ENCODE measurements at places on chromosomes 2 and 18.

GRCh38 chr2:237441605-237442274, 27.8 kb upstream of the COL6A3 start:
- no peak for DNase-seq

DNA sequence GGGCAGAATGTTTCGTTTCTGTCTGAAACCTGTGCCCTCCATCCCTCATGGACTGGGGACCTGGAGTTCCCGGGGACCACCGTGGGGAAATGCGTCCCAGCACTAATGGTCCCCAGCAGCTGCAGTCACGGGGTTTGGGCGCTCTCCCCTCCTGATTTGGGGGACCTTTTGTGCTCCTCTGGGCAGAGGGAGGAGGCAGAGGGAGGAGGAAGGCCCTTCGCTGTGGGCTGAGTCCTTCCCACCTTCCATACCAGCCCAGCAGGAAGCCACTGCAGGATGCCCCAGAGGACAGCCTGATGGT, 3.2 kb downstream of the GPR35 start:
- no peak for DNase-seq

GRCh38 chr2:70330476-70330875, 28.6 kb upstream of the FAM136A start:
- no peak for DNase-seq

- DNase-seq, result no peak
Observed at GRCh38 chr2:230412371-230412711, 3.7 kb upstream of the SP100 start.

GRCh38 chr2:45072064-45072861, 63.0 kb upstream of the SIX2 start:
- DNase-seq, result no peak

- DNase-seq, result no peak
Observed at GRCh38 chr2:37507703-37508102, 163.3 kb downstream of the QPCT start.

DNA sequence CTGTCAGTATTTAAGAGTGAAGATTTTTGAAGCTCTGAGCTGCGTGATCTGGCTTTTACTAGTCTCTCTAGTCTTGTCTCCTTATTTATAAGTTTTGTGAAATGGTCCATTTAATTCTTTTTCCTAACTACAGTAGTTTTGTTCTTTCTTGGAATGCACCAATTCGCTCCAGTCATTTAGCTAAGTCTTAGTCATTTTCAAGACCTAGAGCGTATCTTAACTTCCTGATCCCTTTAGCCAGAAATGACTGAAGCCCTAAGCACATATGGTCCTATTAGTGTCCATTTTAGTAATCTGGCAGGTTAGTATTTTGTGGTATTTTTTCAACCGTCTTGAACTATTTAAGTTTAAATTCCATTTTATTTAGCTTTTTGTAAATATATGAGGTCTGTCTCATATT, 3.6 kb downstream of the BIRC6 start:
- no peak for DNase-seq

- no peak for DNase-seq
Observed at GRCh38 chr18:77141401-77142118, 9.0 kb upstream of the MBP start.

- DNase-seq, result no peak
Observed at GRCh38 chr2:19228715-19229114, 129.7 kb downstream of the OSR1 start.

- DNase-seq, result no peak
Observed at GRCh38 chr18:68564351-68564750, 150.6 kb downstream of the TMX3 start.

DNA sequence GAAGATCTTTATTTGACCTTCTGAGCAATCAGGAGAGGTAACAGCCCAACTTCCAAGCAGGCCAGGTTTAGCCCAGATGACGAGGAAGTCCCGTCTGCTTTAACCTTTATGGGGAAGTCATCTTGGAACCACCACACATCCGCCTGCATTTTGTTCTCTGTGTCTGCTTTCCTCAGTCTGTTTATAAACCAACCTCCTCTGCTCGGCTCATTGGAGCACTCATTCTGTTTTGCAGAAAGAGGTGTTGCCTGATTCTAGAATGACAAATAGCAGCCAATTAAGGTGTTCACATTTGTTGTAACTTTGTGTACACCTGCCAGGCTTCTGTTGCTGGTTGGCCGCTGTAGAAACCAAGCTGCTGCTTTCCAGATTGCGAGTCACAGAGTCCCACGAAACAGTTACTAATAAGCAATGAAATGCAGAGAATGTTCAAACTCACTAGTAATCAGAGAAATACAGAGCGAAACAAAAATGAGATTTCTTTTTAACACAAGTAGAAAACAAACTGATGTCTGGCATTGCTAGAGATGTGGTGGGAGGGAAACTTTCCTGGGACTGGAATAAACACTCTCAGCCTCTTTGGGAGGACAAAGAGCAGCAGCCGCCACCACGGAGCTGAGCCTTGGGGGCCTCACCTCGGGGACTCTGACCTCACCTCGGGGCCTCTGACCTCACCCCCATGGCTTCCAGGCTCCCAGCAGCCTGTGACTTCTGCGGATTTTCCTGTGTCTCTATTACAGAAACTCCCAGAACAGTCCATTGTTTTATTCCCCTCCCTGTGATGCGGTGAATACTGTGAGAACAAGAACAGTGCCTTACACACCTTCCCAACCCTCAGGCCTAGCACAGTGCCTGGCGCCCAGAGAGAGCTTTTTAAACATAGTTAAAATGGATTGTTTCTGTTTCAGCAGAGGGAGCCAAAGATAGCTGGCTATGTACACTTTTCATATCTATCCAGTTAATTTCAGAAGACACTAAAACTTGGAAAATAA, 64.0 kb downstream of the MBP start:
- DNase-seq, result no peak

GRCh38 chr2:202327858-202328257, 48.3 kb upstream of the BMPR2 start:
- DNase-seq, result no peak

DNA sequence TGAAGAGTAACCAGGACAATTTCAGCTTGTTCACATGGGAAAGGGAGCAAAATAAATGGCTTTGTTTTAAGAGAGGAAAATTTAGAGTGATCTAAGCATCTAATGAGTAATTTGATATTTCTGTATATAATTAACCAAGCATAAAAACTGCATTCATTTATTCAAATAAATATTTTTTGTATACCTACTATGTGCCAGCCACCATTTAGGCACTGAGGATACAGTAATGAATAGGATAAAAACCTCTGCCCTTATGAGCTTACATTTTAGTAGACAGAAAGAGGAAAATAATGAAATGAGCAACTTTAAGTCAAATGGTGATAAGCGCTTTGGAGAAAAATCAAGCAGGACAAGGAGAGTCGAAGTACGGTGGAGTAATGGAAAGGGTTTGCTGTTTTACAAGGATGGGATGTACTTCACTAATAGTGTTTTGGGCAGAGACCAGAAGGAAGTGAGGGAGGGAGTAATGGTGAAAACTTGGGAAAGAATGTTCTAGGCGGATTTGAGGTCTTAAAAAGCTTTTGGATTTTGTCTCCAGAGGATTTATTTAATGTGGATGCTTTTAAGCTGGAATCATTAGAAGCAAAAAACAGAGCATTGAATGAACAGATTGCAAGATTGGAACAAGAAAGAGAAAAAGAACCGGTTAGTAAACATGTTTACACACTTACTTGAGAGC, 17.4 kb downstream of the NDC80 start:
- no peak for DNase-seq

DNA sequence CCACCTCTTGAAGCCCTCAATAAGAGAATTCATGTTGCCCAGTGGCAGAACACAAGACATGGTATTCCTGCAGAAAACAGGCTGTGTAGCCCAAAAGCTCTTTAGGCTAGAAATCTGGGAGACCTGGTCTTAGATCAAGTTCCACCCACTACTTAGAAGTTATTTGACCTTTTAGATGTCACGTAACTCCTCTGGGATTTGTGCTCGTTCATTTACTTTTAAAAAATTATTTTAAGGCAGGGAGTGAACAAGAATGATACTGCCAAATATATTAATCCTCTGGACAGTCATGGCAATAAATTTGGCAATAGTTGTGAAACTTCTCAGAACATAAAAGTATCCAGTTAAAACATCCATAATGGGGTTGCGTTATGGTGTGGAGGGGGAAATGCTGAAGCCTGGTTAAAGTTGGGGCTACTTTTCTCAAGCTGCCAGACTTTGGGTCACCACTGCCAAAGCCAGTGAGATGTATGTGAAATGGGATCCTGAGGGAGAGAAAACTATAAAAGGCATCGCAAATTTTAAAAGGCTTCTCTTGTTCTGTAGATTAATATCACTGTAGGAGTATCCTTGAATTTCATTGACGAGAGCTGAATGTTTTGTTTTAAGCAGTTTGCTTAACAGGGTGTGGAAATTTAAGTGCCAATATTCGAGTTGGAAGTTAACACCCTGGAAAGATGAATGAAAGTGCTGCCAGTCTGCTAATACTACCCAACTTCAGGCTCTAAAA, 15.8 kb downstream of the DAPL1 start:
- no peak for DNase-seq

GRCh38 chr2:169363560-169364150, 1.3 kb upstream of the LRP2 start:
- no peak for DNase-seq

DNA sequence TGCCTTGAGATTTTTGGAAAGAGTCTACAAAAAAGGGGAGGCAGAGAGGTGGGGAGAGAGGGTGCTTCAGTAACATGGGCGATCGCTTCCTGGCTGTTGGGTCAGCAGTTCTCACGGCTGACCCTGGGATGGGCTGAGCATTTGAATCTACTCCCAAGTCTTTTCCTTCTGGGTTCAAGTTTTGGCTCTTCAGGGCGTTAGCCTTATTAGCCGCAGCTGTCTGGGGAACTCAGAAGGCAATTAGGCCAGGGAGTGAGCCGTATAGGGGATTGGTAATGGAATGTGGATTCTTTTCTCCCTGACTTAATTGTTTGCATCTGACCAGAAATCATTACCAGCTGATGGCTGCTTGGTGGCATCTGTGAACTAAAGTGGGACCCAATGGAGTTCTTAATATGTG, 250.5 kb upstream of the SKOR2 start:
- no peak for DNase-seq
